ENCODE measurements at places on chromosomes 6 and 20. TPM values are rescaled to one million over a fixed set of nuclear protein-coding genes. Genes with fewer than 3 reads are reported as not detected.
A peak's percentile ranks its signal among the peaks of the same experiment; 100 is the strongest.

DCDC2 gene
- not detected for total RNA-seq

DNA sequence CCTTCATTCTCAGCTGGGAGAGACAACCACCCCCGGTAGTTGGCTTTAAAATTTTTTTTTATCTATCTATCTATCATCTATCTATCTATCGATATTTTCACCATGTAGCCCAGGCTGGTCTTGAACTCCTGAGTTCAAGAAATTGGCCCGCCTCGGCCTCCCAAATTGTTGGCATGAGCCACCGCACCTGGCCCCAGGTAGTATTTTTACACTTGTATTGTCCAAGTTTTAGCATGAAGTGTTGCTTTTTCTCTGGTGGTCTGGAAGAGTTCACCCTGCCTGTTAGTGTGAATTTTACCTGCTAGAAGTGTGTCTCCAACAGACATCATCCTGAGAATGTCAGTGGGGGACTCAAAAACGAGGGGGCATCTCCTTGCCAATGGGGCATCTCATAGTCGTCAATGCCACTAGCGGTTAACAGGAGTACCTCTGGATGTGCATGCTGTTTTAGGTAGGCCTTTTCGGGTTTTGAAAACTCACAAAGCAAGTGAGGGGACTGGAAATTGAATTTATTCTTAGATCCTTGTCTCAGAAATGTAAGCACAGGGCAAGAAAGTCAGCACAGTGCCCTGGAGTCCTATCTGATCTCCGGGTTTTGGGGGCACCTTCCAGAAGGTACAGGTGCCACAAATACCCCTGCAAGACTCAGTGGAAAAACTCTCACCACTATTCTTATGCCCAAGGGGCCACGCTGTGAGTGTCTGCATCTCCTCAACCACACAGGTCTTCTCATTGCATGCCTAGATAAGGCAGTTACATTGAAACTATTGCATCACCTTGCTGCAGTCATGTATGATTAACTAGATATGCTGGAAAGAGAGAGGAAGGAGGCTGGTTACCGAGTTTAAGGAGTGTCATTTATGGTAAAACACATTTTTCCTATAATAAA is 37.1 kb downstream of the TNFAIP3 start:
- peak overlapping the region; percentile 97 for H3K27ac ChIP-seq
- H3K4me1 ChIP-seq = peaks cover 62% of the 10 kb centered on the region
- H3K36me3 ChIP-seq = peaks cover 3% of the 10 kb centered on the region
- peak; percentile 44 for DNase-seq

PXDC1 gene
- 1.1 TPM for total RNA-seq

STK4 gene
- total RNA-seq = 147 TPM

DNAJC5 gene
- 38.1 TPM for total RNA-seq

GRCh38 chr20:4946986-4947385 is 54.3 kb downstream of the SLC23A2 start:
- no peaks in the 10 kb centered on the region for H3K27me3 ChIP-seq
- peaks cover 24% of the 10 kb centered on the region for H3K36me3 ChIP-seq
- no peak for DNase-seq
- H3K27ac ChIP-seq = no peak overlapping the region
- peaks cover 29% of the 10 kb centered on the region for H3K4me1 ChIP-seq
- no peak overlapping the region for H3K4me3 ChIP-seq

DNA sequence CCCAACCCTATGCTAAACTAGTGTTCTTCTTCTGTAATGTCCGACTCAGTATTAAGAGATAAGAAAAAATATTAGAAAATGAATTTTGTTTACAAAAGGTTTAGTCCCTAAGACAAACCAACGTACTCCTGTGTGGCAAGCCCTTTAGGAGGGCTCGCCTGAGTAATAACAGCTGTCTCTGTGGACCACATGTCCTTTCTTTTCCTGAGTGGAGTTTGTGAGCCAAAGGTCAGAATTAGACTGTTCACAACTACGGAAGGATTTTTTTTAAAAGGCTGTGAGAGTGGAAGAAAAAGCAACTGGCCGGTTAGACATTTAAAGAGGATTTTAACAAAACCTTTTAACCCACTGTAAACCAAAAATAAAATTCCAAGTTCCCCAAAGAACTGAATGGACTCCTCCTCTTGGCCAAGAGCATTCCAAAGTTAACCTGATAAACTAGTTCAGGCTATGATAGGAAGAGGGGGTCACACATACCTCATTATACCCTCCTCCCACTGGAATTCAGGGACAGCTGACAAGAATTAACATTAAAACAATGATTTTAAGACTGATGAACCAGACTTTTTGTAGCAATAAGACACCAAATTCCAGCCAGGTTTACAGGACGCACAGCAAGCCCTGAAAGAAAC is 43.5 kb downstream of the FAM184A start:
- H3K36me3 ChIP-seq = no peaks in the 10 kb centered on the region
- H3K4me3 ChIP-seq = no peak overlapping the region
- DNase-seq = no peak
- no peaks in the 10 kb centered on the region for H3K27me3 ChIP-seq
- H3K27ac ChIP-seq = no peak overlapping the region
- H3K4me1 ChIP-seq = no peaks in the 10 kb centered on the region

DNA sequence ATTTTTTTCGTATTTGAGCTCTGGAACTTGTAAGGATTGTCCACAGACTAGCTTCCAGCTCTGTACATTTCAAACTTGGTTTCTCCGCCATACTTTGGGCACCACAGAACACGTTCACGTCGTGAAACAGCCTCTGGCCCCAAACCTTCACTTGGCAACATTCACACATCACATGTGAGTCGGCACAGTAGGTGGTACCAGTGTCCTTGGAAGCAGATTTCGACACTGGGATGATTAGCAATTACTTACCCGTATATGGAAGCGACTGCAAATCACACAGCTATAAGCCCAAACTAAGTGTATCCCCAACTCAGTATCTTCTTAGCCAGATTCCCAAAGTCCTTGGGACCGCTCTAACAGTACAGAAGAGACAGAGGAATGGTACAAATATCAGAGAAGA is 60.2 kb downstream of the MAFB start:
- no peaks in the 10 kb centered on the region for H3K27me3 ChIP-seq
- no peak overlapping the region for H3K4me3 ChIP-seq
- H3K36me3 ChIP-seq = no peaks in the 10 kb centered on the region

SLC52A3 gene
- total RNA-seq = not detected
